NCI-H2107 (cell line): ENCODE measurements at places on chromosomes 3 and 15.

GRCh38 chr3:81911221-81911620, 149.8 kb upstream of the GBE1 start:
- DNase-seq = no peak

DNA sequence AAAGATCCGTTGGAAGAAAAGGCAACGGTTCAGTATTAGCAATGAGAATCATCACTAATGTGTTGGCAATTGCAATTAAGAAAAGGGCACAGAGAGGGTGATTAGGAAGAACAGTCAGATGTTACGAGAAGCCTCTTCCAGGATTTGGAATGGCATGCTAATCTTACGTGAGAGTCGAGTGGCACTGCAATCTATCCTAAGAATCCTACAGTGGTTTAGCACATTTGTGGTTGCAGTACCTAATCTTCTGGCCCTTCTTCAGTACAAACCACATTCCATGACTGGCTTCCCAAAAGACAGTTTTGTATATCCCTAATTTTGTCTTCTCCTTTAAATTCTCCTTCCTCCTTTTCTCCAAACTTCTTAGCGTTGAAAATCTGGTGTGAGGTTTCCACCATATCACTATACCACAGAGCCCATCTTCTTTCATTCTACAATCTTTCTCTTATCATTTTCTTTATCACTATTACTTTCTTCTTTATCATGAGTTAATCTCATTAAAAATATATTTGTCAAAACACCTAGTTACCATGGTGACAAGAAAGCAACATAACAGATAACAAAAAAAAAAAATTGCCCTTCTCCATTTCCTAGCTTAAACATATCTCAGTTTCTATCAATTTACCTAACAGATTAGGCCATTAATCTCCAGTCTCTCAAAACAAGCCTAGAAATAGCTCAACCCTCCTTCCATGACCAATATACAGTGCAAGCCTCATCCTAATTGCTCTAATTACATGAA, 60.1 kb downstream of the IGSF11 start:
- no peak for DNase-seq

DNA sequence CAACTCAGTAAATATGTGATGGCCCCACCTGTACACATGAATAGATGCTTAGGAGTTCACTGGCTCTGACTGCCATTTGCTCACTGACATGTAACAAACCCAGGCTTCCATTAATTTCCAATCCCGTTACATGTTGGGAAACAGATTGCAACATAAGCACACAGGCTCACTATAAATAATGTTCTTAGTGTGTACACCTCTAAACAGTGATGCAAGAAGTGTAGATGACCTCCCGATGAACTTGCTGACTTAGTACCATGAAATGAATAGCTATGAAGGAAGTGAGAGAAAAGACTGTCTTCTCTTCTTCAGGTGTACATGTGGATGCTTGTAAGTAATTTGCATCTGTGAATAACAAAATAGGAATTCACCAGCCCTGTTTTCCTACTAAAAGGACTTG, 21.4 kb upstream of the FSIP1 start:
- DNase-seq = no peak

DNA sequence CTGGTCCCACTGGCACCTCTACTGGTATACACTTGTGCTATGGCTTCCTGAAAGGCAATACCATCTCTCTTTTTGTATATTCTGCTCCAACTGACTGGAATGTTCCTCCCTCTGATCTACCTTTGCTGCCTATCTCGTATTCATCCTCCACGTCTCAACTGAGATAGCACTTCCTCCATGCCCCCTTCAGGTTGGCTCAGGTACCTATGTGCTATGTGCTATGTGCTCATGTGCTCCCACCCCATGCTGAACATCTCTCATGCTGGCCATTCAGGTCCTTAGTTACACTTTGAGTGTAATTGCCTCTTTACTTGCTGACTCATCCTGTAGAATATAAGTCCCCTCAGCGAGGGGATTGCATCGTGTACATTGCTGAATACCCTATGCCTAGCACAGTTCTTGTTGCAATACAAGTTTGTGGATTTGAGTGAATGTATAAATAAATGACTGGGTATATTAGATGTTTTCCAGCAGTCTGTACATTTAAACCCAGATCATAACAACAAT, 156.9 kb downstream of the SOX2 start:
- no peak for DNase-seq

- no peak for DNase-seq
Observed at GRCh38 chr15:86115145-86115801, 35.6 kb downstream of the AGBL1 start.

DNA sequence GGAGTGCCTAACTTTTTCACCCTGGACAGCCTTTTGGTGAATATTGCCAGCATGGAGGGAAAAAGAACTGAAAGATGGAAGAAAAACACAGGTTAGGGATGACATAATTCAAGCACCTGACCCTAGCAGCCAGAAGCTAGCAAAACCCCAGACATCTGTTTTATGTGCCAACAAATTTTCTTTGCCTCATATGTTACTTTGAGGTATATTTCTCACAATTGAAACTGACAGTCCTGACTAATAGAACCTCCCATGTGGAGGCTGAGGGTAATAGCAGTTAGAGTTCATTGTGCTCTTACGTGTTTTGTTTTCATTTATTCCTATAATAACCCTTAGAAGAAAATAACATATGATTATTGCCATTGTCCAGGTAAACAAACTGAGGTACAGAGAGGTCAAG, 71.5 kb upstream of the SLC25A26 start:
- no peak for DNase-seq

DNA sequence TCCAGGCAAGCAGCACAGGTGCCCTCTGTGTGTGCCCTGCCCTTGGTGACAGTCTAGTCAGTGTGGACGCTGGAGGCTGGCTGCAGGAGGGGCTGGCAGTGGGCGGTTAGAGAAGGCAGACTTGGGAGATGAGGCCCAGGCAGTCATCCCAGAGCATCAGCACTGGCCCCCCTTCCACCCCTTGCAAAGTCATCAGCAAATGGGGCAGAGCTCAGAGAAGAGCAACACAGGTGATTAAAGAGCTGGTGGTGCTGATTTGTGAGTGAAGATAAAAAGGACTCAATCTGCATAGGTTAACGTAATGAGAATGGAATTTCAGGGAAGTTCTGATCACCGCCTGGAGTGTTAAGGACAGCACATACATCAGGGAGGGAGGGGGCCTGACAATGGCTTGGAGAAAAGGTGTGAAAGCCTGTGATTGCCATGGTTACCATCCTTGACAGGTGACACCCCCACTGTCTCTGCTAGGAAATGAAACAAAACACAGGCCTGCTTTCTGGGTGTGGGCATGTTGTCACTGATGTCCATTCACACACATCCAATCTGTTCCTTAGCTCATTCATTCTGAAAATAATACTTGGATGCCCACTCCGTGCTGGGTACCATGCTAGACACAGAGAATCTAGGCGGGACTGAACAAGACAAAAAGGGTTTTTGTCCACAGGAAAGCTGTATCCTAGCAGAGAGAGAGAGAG, 269.6 kb upstream of the ST8SIA2 start:
- no peak for DNase-seq

DNA sequence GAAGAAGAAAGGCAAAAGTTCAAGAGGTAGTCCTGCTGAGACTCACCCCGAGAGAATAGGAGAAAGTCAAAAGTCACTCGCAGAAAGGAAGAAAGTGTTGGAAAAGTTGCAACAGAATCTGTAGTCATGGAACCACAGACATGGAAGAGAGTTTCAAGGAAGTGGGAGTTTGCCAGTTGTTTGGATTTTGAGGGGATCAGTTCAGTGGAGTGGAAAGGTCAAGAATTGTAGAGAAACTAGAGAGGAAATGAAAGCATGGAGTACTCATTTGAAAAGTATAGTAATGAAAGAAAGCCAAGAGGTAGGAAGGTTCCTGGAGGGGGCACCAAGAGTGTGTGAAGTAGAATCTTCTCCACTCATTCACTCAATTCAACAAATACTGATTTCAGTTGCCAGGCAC, 34.7 kb downstream of the SPTSSB start:
- DNase-seq = no peak

- no peak for DNase-seq
Observed at GRCh38 chr3:156443079-156443478, 111.8 kb downstream of the SSR3 start.

DNA sequence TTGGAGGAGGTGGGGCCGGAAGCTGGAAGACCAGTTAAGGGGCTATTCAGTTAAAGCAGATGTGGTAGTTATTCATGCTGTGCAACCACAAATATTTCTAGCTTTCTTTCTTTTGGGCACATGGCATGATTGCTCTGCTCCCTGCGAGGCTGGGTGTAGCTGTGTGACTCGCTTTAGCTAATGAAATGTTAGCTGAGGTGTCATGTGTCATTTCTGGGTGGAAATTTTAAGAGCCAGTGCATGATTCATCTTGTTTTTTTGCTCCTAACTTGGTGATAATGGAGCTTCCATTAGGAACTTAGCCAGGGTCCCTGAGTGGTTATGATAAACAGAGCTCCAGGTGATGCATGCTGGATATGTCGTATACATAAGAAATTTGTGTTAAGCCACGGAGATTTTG, 300.6 kb downstream of the SATB1 start:
- DNase-seq = no peak

GRCh38 chr3:27596334-27596841, 112.2 kb upstream of the SLC4A7 start:
- DNase-seq = no peak

DNA sequence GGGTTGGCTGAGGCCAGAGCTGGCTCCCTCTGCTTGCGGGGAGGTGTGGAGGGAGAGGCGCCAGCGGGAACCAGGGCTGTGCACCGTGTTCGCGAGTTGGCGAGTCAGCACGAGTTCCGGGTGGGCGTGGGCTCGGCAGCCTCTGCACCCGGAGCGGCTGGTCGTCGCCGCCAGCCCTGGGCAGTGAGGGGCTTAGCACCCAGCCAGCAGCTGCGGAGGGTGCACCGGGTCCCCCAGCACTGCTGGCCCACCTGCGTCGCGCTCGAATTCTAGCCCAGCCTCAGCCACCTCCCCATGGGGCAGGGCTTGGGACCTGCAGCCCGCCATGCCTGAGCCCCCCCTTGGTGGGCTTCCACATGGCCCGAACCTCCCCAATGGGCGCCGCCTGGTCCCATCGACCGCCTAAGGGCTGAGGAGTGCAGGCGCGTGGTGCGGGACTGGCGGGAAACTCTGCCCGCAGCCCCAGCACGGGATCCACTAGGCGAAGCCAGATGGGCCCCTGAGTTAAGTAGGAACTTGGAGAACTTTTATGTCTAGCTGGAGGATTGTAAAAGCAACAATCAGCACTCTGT, 125.6 kb downstream of the FRMD4B start:
- no peak for DNase-seq

- DNase-seq = no peak
Observed at GRCh38 chr3:4898454-4899313, 80.6 kb upstream of the BHLHE40 start.

DNA sequence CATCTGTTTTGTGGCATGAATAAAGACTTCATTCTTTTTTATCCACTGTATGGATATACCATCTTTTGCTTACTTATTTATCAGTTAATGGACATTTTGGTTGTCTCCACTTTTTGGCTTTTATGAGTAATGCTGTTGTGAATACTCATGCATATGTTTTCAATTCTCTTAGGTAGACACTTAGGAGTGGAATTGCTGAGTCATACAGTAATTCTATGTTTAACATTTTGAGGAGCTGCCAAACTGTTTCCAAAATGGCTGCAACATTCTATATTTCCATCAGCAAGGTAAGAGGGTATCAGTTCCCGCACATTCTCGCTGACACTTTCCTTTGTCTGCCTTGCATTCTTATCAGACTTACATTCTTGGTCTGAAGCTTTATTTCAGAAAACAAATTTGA, 191.1 kb downstream of the WNT5A start:
- no peak for DNase-seq

DNA sequence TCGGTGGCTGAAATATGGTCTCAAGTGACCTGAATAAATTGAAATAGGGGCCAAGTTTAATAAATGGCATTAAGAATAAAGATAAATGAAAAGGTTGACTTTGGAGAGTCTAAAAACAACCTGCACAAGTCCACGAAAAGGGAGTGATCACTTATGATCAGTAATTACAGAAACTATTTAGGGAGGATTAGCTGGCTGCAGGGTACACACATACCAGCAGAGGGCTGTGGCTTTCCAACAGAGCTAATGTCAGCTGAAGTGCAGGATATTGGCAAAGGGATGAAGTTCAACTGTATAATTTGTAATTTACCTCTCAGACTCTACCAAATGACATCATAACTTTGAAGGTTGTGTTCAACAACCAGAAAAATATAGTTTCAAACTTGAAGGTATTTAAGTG, 86.8 kb downstream of the SYNPR start:
- no peak for DNase-seq

DNA sequence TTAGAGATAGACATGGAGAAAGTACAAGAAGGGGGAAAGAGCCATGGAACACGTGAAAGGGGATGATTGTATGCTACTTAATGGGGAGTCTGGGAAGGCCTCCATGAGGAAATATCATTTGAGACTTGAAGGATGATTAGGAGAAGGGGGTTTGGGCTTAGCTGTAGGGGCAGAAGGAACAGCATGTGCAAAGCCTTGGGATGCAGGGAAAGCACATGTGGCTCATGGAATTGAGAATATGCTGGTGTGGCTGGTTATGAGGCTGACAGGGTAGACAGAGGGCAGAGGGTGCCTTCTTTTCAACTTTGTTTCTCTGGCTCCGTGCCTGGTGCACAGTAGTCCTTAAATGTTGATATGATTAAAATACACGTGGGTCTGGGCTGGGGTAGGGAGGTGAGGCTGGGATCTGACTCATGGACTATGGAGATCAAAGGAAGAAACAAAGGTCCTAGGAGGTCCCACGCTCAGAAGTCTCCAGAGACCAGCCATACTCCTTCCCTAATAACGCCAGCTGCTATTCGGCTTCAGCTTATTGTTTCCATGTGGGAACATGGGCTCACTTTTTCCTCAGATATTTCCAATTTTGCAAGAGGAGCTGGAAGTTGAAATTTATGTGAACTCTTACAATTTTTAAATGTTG, 1.1 kb downstream of the GTF2E1 start:
- no peak for DNase-seq

DNA sequence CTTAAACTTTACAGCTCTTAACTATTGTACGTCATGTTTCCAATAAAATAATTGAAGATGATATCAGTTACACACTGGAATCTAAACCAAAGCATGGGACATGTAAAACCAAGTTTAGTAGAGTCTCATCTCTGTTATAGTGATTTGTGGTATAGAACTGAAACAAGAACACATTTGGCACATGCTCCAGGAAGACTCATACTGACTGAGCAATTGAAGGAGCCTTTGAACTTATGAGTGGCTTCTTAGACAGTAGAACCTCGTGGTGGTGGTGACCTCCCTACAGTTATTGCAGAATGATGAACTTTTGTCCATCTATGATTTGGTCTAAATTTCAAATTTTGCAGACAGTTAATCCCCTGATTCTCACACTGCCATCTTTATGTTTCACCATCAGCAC, 729.7 kb downstream of the ROBO1 start:
- DNase-seq = no peak

GRCh38 chr3:125148836-125149235, 63.7 kb downstream of the SLC12A8 start:
- DNase-seq = no peak

DNA sequence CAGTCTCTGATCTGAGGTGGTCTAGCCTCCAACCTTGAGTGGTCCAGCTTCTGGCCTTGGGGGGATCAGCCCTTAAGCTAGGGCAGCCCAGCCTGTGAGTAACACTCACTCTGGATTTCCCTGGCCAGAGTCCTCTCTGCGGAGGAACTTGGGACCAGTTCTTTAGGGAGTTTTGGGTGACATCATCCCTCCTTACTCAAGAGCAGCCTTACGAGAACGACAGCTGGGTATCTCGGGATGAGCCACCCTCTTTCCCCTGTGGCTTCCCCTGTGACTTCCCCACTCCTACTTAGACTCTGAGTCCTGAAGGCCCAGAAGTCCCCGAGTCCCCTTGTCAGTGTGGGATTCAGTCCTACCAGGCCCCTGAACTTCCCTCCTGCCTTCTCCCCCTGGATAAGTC, 10.2 kb upstream of the PLXND1 start:
- no peak for DNase-seq
